ENCODE measurements at places on chromosomes 2 and 18. TPM values are rescaled to one million over a fixed set of nuclear protein-coding genes. Genes with fewer than 3 reads are reported as not detected.

The CYTIP gene
- polyA plus RNA-seq = 1.9 TPM

The FRZB gene
- 2.6 TPM for polyA plus RNA-seq

The ALPI gene
- polyA plus RNA-seq = not detected

The LAMA1 gene
- polyA plus RNA-seq = 7.6 TPM

The ACTR1B gene
- polyA plus RNA-seq = 50.0 TPM

The SIX3 gene
- polyA plus RNA-seq = not detected

The KCNG3 gene
- polyA plus RNA-seq = 0.06 TPM

The C2orf66 gene
- 0.28 TPM for polyA plus RNA-seq

GRCh38 chr18:59788791-59789106 lies 91.5 kb upstream of the CCBE1 start:
- DNase-seq = no peak

GRCh38 chr2:159591221-159591620 lies 25.1 kb downstream of the BAZ2B start:
- no peak for DNase-seq

- DNase-seq = no peak
Observed at GRCh38 chr2:23423062-23423872, 38.3 kb downstream of the KLHL29 start.

DNA sequence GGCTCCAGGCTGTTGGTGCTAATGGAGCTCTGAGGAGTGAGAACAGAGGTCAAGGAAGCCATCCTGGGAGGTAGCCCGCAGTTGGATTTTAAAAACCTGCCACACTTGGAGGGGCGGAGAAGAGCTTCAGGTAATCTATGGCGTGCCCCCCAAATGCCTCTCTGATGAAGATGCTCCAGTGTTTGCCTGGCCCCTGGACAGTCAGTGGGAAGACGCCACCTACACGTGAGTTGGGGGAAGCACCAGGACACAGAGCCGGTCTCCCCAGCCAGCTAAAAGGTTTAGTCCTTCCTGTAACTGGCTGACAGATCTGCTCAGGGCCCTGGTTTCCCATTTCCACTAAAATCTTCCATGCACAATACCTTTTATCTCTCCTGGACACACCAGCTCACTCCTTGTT lies 225.0 kb downstream of the TTC32 start:
- no peak for DNase-seq

GRCh38 chr2:8633735-8634313 lies 48.0 kb upstream of the ID2 start:
- DNase-seq = no peak

- DNase-seq = no peak
Observed at GRCh38 chr2:213806125-213806726, 522.0 kb downstream of the SPAG16 start.

- peak; percentile 40 for DNase-seq
Observed at GRCh38 chr2:33457556-33458247, 18.7 kb upstream of the RASGRP3 start.

DNA sequence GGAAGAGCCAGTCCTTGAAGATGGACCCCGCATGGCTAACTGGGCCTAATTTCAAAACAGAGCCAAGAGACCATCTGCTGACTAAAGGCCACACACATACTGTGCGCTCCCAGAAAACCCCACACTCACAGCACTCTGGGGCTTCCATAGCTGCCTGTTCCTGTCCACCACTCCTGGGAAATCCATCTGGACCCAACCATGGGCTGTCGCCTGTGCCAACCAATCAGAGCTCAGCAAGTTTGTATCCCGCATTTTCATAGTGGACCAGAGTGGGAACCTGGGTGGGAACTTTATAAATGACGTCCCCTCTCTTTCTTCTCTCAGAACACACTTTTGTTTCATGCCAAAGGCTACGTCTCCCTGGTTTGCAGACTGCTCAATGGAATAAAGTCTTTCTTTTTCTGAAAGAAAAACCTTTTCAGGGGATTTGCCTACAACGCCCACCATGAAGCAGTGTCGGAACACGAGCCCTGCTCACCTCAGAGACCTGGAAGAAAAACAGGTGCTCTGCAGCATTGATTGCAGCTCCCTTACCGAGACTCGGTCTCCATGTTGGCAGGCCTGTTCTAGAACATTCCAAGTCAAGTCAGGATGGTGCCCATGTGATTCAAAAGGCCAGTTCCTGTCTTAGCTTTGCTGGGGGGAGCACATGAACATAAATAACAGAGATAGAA lies 137.2 kb upstream of the GPC1 start:
- DNase-seq = no peak

GRCh38 chr2:205680067-205680466 lies 2.2 kb upstream of the NRP2 start:
- DNase-seq = peak; percentile 68

DNA sequence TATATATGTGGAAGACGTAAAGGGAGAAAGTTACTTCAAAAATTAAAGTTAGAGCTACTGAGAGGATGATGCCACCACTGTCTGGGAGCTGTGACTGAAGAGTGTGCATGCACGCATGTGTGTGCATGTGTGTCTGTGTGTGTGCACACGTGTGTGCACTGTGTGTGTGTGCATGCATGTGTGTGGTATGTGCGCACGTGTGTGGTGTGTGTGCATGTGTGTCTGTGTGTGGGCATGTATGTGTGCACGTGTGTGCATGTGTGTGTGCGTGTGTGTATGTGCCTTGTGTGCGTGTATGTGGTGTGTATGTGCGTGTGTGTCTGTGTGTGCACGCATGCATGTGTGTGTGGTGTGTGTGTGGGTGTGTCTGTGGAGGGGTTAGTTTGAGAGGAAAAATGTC lies 473.4 kb downstream of the CMPK2 start:
- DNase-seq = no peak

DNA sequence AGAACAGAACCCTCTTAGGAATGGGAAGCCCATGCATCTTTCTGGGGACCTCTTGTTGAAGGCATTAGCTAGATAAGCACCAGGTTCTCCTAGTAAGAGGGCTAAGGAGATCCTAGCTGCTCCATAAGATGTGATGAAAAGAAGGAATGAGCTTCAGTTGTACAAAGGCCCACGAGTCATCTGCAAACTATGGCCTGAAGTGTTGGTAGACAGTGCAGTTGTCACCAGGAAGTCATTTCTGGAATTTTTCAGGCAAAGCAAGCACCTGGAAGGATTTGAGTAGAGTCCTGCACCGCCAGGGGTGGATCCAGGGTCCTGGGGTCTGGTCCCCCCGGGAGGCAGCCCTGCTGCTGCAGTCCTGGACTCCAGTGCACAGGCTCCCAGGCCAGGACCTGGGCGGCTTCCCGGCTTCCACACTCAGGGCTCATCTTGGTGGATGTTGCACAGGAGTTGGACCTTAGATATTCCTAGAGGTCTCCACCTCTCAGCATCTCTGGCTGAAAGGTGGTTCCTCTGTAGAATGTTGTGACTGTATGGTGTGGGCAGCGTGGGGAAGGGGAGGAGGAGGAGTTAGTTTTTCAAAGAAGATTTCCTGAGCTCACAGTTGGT lies 85.3 kb downstream of the LDLRAD4 start:
- DNase-seq = no peak

GRCh38 chr2:180695586-180696401 lies 284.6 kb upstream of the UBE2E3 start:
- DNase-seq = no peak

GRCh38 chr18:59220784-59221765 lies 1.1 kb downstream of the GRP start:
- no peak for DNase-seq

DNA sequence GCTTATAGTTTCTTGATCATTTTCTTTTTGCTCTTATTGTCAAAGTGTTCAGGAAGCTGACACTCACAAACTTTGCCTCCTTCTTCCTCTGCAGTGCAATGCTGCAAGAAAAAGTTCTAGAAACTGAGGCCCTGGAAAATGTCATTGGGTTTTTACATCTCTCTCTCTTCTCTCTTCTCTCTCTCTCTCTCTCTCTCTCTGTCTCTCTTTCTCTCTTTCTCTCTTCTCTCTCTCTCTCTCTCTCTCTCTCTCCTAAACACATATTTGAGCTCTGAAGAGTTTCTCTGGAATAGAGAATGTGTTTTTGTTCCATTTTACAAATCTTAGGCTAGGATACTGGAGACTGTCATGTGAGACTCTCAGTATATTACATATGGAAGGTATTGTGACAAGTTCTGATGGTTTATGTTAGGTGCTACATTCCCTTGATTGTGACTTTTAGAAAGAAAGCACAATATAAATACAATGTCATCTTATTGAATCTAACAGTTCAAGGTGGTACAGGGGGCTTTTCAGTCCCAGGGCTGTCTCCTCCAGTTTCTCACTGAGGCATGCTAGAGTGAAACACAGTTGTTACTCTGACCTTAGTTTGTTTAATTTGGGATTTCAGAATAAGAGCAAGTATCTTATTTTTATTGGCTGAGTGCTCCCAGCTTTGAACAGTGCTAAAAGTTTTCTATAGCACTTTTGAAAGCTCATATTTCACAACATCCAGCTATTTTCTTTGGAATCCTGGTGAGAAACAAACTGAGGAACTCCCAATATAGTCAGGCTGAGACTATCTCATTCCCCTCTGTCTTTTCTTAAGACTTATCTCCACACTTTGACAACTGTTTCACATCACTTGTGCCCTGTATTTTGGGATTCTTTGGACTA lies 41.4 kb upstream of the EHBP1 start:
- peak; percentile 20 for DNase-seq

GRCh38 chr2:224971214-224971613 lies 71.1 kb downstream of the DOCK10 start:
- no peak for DNase-seq

DNA sequence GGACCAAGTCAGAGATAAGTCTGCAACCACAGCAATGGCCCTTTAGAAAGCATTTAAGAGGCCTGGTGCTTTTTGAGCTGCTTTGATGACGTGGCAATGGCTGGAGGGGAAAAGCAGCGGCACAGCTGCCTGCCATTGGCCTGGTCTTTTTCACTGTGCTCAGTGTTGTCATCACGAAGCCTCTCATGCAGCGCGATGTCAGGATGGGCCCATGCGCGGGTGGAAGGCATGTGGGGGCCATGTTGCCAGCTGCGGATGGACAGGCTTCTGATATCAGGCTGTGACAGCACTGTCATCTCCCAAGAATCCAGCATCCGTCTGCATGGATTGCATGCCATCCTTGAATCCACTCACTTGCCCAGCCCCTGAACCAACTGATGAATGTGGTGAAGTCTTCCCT lies 204.5 kb downstream of the ACKR3 start:
- no peak for DNase-seq

GRCh38 chr2:159549234-159549633 lies 67.1 kb downstream of the BAZ2B start:
- DNase-seq = no peak

DNA sequence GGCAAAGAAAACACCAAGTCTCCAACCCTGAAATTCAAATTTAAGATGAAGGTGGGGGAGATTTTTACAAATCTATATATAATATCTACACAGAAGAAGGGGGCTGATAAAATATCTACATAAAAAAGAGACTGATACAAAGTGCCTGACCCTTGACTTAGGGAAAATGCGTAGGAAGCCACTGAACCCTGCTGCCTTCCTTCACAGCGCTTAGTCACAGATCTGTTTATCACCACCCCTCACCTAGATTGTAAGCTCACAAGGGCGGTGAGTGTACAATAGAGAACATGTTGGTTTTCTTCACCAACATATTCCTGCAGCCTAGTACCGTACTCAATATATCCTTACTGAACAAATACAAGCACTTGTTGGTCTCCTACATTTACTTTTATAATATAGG lies 54.3 kb downstream of the NOL10 start:
- DNase-seq = no peak

GRCh38 chr2:219506802-219507526 lies 7.3 kb upstream of the ASIC4 start:
- no peak for DNase-seq

GRCh38 chr2:20181761-20182160 lies 43.2 kb downstream of the SDC1 start:
- no peak for DNase-seq

DNA sequence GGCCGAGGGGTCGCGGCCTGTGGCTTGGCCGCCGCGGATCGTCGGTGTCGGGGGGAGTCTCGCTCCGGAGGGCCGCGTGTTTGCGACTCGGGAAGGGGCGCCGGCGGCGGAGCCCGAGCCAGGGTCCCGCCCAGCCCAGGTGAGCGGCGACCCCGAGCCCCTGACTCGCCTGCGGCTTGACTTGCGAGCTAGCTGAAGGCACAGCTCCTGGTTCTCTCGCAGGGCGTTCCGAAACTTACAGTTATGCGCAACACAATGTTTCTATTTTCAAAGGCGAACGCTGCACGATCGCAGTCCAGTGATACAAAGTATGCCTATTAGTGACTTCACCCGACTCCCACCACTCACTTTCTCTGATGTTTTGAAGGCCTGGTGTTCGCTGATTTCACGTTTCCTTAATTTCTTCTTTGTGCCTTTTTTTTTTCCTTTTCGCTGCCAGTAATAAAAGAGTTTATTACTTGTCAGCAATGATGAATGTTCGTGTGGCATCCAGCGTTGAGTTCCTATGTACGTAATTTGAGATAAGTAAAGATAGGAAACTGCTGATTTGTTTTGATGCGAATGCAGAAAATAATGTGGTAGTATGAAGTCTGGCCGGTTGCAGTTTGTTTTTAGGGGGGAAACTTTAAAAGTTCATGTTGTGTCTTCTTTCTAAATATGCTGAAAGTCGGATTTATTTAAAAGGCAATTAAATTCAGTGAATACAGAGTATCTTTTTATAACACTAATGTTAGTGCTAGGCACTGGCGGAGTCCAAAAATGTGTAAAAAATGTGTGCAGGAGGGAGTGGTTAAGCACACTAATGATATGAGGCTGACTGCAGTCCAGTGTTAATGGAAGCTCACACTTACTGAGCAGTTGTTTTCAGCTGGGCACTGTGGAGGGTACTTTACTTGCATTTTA lies 706 bp downstream of the UBXN2A start:
- no peak for DNase-seq

DNA sequence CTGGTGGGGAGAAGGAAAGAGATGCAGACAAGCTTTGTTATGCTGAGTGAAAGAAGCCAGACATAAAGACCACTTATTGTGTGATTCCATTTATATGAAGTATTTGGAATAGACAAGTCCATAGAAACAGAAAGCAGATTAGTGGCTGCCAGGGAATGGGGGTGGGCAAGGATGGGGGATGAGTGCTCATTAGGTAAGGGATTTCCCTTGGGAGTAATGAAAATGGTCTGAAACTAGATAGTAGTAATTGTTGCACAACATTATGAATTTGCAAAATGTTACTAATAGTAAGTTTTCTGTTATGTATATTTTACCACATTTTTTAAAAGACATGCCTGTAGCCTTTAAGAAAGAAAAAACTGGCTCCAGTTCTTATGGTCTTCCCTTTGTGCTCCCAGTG lies 154.9 kb downstream of the LNPK start:
- DNase-seq = no peak

DNA sequence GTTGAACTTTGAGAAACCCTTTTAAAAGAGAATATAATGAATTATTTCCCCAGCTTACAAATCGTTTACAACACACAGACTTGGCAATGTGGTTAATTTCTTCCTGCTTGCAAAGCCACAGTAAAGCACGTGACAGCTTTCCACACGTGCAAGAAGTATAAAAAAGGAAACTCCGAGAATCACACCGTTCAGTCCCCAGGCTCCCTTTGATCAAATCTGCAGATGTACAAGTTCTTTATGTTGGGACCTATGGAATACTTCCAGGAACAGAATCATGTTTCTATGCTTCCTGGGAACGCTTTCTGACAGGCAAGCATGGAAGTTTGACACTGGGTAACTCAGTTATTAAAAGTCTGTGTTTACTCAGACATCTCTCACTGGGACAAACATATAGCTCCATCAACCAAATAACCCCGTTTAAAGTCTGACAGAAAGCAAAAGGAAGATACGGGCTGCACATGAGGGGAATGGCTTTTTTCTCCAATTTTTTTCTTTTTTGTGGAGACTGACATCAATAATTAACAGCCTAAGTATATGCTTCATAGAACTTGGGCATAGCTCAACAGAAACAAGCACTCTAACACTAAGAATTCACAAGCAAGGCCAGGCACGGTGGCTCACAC lies 134.8 kb downstream of the EIPR1 start:
- DNase-seq = peak; percentile 24

Data from right lung (tissue), 10 donors.